Activated T-cell treated with anti-CD3 and anti-CD28 coated beads, Interleukin-2, amount 50 U/mL, for 1 hour (primary cell): ENCODE measurements at places on chromosomes 6 and 20.

- no peak for DNase-seq
Observed at GRCh38 chr6:157982563-157983405, 1.1 kb downstream of the SYNJ2 start.

GRCh38 chr6:18362058-18362561 is 25.0 kb upstream of the RNF144B start:
- no peak for DNase-seq

- DNase-seq: no peak
Observed at GRCh38 chr6:167933847-167934246, 63.6 kb upstream of the KIF25 start.

DNA sequence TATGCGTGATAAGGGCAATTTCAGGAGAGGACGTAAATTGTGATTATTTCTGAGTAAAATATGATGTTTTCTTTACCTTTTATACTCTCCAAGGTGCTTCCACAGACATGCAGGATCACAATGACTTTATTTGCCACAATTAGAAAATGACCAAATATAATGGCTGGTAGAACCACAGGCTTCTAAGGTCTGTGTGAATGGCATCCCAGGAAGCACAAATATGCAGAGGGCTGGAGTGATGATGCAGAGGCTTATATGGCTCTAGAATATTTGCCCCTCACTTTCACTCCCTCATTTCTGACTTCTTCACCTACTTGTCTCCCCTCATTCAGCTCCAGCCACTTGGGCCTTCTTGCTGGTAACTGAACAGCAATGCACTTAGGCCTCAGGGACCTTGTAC is 502.1 kb upstream of the MAP3K7 start:
- no peak for DNase-seq

DNA sequence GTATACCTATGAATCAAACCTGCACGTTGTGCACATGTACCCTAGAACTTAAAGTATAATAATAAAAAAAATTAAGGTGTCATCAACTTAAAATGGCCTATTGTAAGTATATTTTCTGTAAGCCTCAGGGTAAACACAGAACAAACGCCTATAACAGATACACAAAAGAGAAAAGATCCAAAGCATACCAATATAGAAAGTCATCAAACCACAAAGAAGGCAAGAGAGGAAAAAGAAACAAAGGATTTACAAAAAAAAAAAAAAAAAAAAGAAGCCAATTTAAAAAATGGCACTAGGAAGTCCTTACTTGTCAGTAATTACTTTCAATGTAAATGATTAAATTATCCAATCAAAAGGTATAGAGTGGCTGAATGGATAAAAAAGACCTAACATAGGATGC is 24.6 kb upstream of the ASF1A start:
- DNase-seq: no peak

- no peak for DNase-seq
Observed at GRCh38 chr6:20927130-20927860, 393.0 kb downstream of the CDKAL1 start.

DNA sequence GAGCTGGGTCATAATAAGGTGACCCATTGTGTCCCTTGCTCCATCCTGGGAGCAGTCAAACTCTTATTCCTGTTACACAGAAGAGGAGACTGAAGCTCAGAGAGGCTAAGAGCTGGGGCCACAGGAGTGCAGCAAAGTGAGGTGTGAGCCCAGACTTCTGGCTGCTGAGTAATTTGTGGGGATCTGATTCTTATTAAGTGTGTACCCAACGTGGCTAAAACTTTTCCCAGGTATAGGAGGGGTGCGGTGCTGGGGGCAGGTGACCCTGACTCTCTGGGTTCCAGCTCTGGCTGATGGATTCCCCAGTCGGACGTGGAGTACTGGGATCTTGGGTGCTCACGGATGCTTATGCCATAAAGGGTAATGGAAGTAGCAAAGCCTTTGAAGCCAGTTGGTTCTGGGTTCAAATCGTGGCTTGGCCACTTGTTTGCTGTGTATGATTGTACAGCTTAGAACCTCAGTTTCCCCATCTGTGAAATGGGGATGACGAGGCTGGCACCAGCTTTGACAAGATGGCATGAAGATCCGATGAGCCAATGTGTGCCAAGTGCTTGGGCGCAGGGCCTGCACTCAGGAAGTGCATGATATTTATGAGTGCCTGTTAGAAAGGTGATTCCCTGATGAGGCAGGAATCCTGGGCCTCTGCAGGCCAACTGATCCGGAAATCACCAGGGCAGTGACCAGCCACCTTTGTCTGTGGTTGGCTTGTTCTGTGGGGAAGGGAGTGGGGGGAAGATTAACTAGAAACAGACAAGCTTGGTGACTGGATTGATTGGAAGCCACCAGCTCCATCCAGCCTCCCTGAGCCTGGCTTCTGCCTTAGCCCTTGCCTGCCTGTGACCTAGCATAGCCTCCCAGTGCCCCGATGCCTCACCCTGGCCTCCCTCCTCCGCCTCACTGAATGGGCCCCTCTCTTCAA is 6.0 kb downstream of the SRC start:
- DNase-seq: no peak

DNA sequence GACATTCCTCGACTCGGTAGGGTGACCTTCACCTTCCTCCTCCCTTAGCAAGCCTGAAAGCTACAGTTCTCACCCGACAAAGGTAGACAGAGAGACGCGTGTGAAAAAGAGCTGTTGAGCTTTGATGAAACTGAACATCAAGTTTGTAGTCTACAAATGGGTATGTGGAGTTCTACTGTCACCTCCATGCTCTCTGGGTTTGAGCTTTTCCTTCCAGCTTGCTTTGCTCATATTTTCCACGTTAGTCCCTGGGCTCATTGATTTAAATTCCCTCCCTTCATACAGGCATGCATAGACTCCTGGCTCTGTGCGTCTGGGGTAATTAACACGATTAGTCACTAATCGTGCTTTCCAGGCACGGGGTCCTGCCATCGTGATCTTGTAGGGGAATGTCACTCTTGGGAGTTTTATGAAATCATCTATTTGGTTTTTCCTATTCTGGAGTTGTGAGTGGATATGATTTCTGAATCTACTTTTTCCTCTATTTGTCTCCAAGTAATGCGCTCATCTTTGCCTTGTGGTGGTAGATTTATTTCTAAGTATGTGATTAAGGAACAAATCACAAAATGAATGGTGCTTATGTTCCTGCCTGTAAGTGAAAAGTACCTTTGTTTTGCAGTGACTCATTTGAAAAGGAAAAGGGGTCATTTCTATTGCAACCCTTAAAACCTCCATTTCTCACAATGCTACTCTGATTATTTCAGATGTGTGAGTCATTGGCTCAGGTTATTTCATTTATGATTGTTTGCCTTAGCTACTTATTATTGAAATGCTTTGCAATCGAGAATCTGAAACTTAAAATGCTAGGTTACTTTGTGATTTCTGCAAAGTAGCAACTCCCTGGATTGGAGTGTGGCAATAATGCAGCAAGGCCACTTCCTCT is 154.6 kb downstream of the ZDHHC14 start:
- no peak for DNase-seq

DNA sequence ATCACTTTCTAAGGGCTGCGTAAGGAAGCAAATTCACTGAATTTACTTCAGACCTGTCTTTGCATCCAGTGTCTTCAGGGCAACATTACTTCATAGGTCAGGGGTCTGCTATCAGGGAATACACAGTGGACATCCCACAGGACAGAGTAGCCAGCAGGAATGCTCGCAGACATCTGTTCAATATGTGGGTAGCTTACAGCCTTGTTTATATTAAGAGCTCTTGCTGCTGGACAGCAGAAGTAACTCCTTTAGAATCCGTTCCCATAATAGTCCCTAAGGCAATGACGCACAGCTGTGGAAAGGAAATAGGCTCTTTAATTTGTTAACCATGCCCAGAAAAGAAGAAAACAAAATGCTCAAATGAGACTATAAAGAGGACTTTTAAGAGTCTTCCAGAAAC is 198.7 kb downstream of the MOXD1 start:
- DNase-seq: no peak

DNA sequence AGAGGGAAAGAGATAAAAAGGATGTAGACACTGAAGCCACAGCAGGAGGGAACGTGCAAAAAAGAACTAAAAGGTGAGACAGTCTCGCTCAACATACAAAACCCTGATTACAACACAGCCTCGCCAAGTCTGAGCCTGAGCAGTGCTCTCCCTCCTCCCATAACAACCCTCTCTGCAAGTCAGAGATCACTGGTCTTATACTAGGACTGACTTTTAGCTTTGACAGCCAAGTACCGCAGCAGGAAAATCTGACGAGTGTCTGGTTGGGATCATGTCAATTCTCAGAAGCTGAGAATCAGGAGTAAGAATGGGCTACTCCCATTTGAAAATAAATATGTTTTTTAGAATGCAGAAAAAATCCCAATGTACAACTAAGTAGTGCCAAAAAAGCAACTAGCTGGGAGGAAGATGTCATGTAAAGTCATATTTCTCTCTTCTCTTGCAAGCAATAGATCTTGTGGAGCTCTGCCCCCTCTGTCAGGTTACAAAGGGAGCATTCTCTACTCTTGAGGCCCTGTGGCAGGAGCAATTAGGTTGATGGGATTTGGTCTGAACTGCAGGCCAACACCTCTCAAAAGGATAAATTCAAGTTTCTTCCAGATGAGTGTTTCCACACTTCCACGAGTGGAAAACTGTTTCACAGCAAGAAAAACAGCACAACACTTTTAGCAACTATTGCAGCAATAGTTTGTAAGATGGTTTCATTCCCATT is 118.9 kb upstream of the COL21A1 start:
- DNase-seq: no peak

GRCh38 chr6:21953831-21954801 is 342.7 kb downstream of the PRL start:
- DNase-seq: no peak

- no peak for DNase-seq
Observed at GRCh38 chr6:149057464-149057840, 260.1 kb upstream of the TAB2 start.

DNA sequence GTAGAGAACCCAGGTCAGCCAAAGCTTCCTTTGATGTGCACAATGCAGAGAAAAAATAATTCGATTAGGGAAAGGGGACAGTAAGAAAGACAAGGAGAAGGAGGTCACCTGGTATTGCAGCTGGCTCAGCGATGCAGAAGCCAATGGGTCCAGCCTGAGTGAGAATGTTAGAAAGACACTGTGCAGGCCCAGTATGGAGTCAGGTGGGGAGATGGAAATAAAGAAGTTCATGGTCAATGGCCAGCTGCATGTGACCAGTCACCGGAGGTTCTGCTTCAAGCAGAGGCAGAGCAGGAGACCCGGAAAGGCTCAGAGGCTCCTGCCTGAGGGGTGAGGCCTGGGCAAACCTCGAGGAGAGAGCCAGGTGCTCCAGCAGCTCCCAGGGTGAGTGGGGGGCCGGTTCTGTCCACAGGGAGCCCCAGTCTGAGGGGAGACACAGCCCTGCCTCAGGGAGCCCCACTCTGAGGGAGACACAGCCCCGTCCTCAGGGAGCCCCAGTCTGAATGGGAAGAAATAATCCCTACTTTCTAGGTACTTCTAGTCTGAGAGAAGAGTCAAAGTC is 51.3 kb downstream of the LRFN2 start:
- DNase-seq: no peak

- DNase-seq: no peak
Observed at GRCh38 chr20:39850821-39851330, 838.2 kb downstream of the MAFB start.

DNA sequence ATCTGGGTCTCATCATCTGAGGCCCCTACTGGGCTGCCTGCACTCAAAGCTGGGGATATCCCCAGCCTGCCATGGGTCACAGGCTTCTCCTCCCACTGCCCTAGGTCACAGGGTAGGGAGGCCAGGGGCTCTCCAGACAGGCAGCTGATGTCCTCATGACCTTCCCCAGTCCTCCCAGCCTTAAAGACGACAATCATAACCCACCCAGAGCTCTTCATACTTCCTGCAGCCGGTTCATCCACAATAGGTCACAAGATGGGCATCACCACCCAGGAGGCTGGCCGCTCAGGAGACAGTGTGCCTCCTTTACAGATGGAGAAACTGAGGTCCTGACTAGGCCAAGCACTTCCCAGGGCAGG is 15.2 kb downstream of the TFEB start:
- no peak for DNase-seq

DNA sequence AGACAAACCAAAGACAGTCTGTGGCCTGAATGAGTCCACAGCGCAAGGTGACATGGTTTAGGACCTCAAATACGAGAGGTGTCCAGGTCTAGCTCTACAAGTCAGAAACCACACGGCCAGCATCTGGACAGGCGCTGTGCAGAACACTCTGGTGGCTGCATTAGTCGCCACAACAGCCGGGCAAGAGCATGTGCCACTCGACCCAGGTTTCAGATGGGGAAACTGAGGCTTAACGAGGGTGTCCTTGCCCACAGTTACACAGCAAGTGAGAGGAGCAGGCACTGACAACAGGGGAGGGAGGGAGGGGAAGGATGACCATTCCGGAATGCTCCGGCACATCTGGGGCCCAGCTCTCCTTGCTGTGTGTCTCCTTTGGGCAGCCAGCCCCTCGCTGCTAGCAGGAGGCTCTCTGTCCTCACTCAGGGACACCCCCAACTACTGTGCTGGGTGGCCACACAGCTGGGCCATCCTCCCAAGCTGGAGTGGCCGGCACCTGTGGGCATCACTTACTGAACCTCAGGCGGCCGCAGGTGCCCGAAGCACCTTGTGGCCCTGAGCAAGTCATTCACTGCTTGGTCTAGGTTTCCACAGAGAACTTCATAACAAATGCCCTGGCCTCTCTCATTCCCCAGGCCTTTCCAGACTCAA is 6.6 kb downstream of the DLL1 start:
- no peak for DNase-seq

- DNase-seq: no peak
Observed at GRCh38 chr6:34490390-34491090, 24.7 kb downstream of the PACSIN1 start.

- no peak for DNase-seq
Observed at GRCh38 chr6:34445313-34445860, 19.5 kb upstream of the RPS10 start.

DNA sequence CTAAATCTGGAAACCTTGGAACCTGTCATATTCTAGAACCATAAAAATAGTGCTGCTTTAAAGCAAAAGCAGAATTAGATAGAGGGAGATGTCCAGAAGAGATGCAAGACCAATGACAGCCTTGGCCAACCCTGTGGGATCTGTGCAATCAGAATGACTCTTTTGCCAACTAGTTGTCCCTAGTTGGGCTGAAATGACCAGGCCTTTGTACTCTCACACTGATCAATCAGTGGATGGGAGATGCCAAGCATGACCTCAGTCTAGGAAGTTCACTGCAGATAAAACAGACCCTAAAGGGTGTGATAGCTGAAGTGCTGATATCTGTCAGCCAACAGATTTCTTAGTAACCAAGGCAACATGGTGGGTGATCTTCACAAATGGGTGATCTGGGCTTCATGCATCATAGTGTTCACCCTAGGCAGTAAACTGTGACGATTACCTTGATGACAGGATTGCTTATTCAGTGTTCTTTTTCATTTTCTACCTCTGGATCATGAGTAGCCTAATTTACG is 52.1 kb downstream of the BCKDHB start:
- DNase-seq: no peak

- DNase-seq: no peak
Observed at GRCh38 chr20:10094566-10095173, 59.9 kb downstream of the ANKEF1 start.

- no peak for DNase-seq
Observed at GRCh38 chr6:166939345-166939744, 17.0 kb downstream of the RNASET2 start.

- DNase-seq: no peak
Observed at GRCh38 chr6:131602781-131603312, 25.2 kb downstream of the MED23 start.

GRCh38 chr6:133644548-133644891 is 244.4 kb upstream of the TCF21 start:
- no peak for DNase-seq

- no peak for DNase-seq
Observed at GRCh38 chr20:57408131-57408530, 16.9 kb downstream of the RBM38 start.

- DNase-seq: no peak
Observed at GRCh38 chr6:169577974-169578373, 123.9 kb downstream of the WDR27 start.
